Activated CD4-positive, alpha-beta T cell treated with anti-CD3 and anti-CD28 coated beads, Interleukin-2, amount 50 U/mL, for 1 hour (primary cell): ENCODE measurements at places on chromosomes 3 and 15.

GRCh38 chr15:45868109-45868691, 233.4 kb downstream of the SQOR start:
- DNase-seq: no peak

DNA sequence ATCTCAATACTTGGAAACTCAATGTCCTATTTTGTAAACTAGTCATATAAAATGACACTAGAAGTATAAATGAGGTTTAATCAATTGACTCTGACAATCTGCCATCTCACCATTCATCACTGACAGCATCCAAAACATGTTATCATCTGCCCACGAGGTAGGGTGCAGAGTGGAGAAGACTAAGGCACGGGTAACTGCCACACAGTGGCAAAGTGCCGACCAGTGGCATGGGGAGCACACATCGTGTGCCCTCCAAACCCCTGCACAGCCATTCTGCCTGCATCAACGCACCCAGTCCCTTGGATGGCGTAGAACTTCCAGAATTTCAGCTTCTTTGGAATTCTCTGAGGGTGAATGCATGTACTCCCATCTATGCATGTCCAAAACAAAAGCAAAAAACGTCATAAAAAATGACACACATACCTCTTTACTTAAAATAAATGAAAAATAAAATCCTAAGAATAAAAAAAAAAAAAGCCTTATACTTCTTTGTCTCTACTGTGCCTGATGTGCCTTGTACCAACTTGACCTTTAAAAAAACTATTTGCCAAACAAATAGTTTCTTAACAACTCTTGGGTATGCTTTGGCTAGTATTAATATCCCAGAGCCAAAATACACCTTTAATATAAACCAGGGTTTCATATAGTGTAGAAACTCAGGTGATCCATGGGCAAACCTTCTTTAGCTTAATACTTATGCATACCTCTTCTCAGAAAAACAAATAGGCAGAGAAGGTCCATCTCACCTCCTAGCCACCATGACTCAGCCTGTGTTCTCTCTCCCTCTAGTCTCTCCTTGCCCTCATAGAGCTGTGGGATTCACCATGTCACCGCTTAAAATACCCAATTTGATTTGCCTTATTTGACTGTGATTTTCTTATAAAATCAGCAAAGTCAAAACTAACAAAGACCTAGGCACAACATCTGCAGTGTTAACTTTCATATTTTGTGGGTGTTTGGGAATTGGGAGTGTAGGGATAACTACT, 12.7 kb downstream of the CPOX start:
- DNase-seq: no peak

DNA sequence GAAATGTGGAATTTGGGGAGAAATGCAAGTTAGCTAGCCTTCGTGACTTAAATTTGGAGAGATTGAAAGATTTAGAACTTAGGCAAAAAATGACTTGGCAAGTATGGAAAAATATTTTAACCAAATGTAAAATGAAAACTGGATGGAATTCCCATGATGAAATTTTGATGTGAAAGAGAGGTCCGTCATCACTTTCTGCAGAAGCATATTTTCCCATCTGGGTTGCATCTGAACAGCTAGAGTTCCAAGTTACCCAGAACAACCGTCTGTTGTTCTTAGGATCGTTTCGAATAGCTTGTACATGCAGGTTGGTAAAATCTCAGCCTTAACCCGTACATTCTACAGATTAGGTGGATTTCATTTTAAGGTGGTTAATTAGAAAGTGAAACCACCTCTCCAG, 136.3 kb downstream of the GHSR start:
- DNase-seq: no peak

DNA sequence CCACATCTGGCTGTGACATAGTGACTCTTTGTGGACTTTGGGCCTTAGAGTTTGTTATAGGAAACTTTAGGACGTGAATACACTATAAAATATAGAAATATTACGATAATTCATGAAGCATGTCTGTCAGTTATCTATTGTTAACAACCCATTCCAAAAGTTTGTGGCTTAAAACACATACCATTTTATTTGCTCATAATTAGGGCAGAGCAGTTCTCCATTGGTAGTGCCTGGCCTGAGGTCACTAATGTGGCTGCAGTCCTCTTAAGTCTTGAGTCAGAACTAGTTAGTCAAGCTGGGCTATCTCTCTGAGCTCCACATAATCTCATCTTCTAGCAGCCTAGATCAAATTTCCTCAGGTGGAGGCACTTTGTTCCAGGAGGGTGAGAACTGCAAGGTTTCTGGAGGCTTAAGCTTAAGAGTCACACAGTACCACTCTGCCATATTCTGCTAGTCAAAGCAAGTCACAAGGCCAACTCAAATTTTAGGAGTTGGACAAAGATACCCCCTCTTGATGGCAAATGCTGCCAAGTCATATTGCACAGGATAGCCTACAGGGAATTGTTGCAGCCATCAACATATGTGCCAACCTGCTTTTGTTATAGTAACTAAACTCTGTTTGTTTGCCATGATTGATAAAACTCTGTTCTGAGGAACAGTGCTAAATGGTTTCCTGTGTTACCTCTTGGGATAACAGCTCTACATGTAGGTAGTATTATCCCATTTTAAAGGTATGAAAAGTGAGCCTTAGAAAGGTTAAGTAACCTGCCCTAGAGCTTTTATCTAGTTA, 8.7 kb downstream of the ATXN7 start:
- DNase-seq: no peak
